ENCODE measurements at places on chromosomes 2 and 18.

DNA sequence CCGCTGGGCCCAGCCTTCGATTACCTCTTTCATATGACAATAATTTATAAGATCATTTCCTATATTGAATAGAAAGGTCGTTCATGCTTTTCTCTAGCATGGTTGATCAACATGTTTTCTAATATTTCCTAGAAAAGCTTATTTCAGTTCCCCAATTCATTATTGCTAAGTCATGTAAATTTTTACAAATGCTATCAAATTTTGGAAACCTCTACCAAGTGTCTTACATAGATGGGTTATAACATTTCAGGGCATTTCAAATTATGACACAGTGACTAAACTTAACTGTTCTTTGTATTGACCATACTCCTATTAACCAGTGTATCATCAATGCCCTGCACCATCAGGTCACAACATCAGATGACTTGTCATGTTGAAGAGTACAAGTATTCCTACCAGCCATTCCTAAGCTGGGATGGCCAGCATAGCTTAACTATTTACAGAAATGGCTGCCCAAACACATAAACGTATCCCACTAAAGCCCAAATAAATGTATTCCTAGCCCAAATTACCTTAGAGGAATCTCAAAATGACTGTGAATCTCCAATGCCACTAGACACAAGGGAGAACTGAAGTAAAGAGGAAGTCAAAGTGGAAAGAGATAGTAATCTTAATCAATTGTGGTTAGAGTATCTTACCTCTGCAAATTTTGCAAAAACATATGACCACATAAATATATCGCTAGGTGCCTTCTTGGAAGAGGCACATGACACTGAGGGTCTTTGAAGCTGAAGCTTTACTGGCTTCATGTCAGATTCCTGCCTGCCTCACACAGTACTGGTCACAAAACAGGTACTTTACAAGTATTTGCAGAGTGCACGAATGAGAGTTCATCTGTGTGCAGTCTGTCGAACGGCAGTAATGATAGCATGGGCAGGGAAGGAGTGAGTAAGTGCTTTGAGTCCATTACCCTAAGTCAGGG, 87.3 kb upstream of the TLK1 start:
- no peaks in the 10 kb centered on the region for H3K27me3 ChIP-seq
- no peak overlapping the region for H3K27ac ChIP-seq
- no peak overlapping the region for H3K4me3 ChIP-seq
- no peaks in the 10 kb centered on the region for H3K4me1 ChIP-seq
- DNase-seq, result no peak

- peaks cover 36% of the 10 kb centered on the region for H3K4me1 ChIP-seq
- H3K27me3 ChIP-seq, result no peaks in the 10 kb centered on the region
- no peak for DNase-seq
- H3K27ac ChIP-seq, result no peak overlapping the region
- H3K4me3 ChIP-seq, result no peak overlapping the region
Observed at GRCh38 chr18:55552526-55553189, 35.3 kb downstream of the TCF4 start.

DNA sequence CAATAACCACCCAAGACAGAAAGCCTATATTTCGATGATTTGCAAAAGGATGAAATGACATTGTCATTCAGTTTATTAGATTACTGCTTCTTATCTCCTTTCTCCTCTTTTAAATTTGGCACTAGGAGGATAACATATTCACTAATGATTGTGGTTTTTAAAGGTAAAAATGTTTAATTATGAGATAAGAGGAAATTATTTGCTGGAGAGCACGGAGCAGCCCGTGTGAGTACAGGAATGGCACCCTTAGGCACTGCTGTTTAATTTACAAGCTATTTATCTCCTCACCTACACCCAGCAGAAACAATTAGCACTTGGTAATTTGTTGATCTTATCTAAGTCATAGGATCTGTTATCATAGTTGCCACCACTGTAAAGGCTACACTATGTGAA, 87.4 kb upstream of the SP3 start:
- H3K36me3 ChIP-seq, result no peaks in the 10 kb centered on the region
- peaks cover 34% of the 10 kb centered on the region for H3K4me1 ChIP-seq
- H3K4me3 ChIP-seq, result peak overlapping the region; percentile 11
- H3K27me3 ChIP-seq, result no peaks in the 10 kb centered on the region
- no peak for DNase-seq

DNA sequence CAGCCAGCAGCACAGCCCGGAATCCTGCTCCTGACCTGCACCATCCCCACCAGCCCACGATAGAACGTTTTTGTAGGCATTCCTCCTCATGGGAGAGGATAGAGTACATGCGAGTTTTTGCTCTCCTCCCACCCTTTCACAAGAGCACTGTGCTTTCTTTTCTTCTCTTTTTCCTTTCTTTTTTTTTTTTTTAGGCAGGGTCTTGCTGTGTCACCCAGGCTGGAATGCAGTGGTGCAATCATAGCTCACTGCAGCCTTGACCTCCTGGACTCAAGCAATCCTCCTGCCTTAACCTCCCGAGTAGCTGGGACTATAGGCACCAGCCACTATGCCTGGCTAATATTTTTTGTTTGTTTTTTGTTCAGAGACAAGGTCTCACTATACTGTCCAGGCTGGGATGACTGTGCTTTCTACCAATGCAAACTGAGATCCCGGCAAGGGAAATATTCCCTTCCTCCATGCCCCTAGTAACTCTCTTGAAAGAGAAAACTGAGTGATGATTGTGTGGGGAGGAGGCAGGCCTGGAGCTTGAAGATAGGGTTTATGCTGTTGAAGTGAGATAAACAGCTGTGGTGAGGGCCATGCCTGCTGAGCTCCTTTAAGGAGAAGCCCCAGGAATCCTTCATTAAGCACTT, 82.6 kb upstream of the TXNDC2 start:
- H3K4me3 ChIP-seq, result no peak overlapping the region
- peak overlapping the region; percentile 30 for H3K27ac ChIP-seq
- H3K4me1 ChIP-seq, result peaks cover 13% of the 10 kb centered on the region

GRCh38 chr2:96898641-96899412, 28.9 kb upstream of the SEMA4C start:
- no peaks in the 10 kb centered on the region for H3K27me3 ChIP-seq
- H3K4me1 ChIP-seq, result peaks cover 29% of the 10 kb centered on the region

Data from mesothelial cell of epicardium (in vitro differentiated cells).